Fibroblast of lung (primary cell): ENCODE measurements at places on chromosomes 7 and 10. TPM values are rescaled to one million over a fixed set of nuclear protein-coding genes. Genes with fewer than 3 reads are reported as not detected.

The TUBAL3 gene
- total RNA-seq, result not detected in 2 replicates

The CALN1 gene
- not detected in 2 replicates for total RNA-seq

The RFC2 gene
- 9.9 and 11.8 TPM in 2 replicates for total RNA-seq

The TMEM130 gene
- total RNA-seq, result 0.26 and 0.66 TPM in 2 replicates

The MSMB gene
- not detected in 2 replicates for total RNA-seq
